ENCODE measurements at places on chromosomes 1 and 21.

DNA sequence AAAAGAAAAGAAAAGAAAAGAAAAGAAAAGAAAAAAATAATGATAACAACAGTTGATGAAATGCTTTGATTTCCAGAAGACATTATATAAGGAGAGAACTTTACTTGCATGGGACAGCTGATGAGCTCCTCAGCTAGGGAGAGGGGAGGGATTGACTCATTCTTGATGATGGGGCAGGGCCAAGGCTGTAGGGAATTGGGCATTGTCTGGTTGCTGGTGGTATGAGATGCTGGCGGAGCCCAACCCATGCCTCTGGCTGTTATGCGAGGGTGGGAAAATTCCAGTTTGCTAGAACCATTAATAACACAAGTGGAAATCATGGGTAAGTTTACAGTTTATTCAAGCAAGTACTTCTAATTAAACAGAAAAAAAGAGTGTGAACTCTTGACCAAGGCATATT, 36.0 kb upstream of the KIF26B start:
- no peak for DNase-seq

DNA sequence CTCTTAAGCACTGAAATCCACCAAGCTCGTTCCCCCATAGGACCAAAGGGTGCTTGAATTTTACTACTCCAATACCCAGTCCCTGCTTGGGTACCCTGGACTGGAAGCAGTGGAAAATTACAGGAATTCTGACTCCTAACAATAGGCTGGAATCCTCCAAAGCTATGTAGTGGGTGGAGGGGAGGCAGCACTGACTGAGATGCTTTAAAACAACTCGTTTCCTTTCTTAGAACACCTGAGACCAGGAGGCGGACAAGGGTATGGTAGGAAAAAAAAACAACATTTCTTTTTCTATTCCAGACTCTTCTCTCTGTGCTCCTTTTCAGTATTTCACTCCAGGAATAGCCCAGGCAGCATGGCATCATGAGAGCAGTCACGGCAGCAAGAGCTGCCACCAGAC, 2.3 kb downstream of the PEF1 start:
- no peak for DNase-seq

DNA sequence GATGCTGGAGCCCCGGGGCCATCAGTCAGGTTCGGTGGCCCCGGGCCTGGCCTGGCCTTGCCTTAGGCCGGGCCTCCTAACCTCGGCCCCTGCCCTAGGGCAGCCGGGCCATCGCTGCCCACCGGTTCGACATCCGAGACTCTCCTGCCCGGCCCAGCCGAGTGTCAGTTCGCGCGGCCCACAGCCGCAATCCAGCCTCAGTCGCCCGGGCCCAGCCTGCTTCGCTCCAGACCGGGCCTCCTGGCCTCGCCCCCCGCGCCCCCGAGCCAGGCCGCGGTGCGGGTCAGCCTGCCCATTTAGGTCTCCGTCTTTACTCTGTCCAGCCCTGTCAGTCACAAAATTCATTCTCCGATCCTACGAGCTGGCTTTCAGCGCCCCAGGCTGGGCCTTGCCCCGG, 777 bp downstream of the LRRC41 start:
- DNase-seq, result no peak

DNA sequence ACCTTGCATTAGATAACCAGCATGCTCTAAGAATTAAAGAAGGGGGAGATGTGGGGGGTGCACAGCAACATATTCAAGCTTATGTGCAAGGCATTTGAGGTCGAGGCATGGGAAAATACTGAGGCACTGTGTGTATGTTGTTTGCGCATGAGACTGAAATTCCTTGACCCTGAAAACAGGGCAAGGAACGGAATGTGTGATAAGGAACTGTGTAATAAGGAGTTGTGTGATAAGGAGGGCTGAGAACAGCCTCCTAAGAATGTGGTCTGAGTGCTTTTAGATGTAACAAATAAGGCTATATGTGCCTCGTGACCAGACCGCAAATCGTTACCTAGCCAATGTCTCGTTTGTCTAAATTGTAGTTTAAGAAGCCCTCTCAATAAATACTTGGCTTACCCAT, 26.5 kb upstream of the ITLN1 start:
- DNase-seq, result no peak

- no peak for DNase-seq
These were observed 46.0 kb downstream of the MPZL1 start for GRCh38 chr1:167767761-167768160.

DNA sequence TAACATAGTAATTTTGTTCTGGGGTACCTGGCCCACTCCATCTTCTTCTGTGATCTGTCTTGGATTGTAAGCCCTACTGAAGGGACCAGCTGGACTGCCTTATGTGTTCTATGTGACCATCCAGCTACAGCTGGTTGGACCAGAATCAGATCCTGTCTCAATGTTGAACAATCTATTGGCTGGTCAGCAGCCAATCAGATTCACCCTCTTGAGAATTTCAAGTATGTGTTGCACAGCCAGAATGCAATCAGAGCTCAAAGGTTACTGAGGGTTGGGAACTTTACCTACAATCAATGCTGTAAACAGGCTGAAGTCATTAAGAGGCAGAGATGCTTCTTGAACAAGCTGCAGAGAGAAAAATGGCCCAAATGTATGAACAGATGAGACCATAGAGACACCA, 61.9 kb downstream of the KCNC4 start:
- DNase-seq, result no peak

DNA sequence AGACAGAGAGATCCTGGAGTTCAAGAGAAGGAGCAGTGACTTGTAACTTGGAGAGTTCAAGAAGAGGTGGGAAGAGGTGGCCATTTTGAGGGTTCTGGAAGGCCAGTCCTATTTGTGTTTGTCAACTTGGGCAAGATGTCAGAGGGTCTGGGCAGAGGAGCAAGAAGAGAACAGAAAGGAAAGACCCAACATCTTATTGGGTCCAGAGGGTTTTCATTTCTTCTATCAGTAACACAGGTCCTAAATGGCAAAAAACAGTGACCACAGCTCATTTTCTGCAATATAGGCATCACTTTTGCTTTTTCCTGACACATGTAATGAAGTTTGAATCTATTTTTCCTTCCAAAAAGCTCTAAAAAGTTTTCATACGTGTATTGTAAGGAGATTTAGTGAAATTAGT, 38.3 kb upstream of the MAP10 start:
- no peak for DNase-seq

DNA sequence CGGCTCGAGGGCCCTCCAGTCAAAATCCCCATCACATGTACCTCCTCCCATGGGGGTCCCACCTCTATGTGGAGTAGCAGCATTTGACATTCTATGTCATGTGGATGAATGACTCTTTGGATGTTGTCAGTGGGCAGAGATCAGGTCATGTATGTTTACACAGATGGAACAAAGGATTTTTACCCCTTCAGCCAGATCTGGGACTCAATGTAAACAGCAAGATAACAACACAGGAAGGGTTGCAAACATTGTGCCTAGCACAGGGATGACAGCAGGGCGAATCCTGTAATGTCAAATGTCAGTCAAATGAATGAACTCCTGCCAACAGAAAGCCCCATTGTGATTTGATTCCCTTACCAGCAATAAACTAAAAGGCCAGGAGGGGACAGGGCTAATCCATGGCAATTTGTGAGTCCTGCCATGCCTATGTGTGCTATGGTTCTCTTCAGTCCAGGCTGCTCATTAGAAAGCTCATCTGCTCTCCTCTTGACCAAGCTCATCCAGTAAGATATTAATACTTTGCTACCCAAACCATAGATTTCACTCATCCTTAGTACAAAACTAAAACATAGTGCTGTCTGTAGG, 60.3 kb downstream of the PGBD5 start:
- DNase-seq, result no peak

- no peak for DNase-seq
These were observed 287.5 kb upstream of the DAB1 start for GRCh38 chr1:57711326-57711725.

GRCh38 chr21:39074508-39074907, 108.7 kb downstream of the PSMG1 start:
- DNase-seq, result no peak

- no peak for DNase-seq
These were observed 576 bp downstream of the ZFP69 start for GRCh38 chr1:40477678-40478053.

- peak; percentile 58 for DNase-seq
These were observed 4.9 kb downstream of the LY9 start for GRCh38 chr1:160800645-160801408.

GRCh38 chr1:34113362-34113761, 51.7 kb downstream of the CSMD2 start:
- DNase-seq, result no peak

DNA sequence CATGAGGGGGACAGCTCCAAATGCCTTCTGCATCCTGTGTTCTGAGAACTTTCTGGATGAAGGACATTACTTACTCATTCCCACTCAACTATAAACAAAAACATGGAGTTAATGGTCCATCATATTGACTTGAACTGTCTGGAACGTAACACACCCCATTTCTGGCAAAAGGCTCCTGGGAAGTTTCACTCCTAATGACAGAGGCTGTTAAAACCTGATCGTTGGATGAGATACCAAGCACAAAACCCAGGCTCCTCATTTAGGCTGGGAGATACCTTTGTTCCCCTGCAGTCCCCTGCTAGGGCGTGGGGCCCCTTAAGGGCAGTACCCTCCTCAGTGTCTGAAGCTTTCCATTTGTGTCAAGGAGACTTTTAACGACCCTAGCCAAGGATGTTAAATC, 78.9 kb downstream of the RHOU start:
- DNase-seq, result no peak

- no peak for DNase-seq
These were observed 87.3 kb downstream of the JAK1 start for GRCh38 chr1:64878931-64879611.

- no peak for DNase-seq
These were observed 345.8 kb downstream of the KIF26B start for GRCh38 chr1:245500546-245500945.

DNA sequence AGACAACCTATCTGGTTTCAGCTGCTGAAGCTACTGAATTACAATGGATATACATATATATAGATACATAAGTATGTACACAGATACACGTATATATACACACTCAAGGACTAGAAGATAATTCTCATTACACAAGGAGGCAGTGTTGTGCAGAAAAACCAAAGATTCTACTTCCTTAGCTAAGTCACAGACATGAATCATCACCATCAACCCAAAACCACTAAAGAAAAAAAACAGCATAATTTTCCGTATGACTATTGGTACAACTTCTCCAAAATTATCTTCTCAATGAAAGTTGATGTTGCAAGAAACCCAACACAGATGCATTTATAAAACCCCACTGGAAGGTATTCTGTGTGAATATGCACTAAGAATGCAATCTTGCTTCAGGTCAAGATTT, 36.8 kb upstream of the RPF1 start:
- peak; percentile 81 for DNase-seq

- DNase-seq, result no peak
These were observed 99.7 kb downstream of the GLIS1 start for GRCh38 chr1:53639251-53639763.

DNA sequence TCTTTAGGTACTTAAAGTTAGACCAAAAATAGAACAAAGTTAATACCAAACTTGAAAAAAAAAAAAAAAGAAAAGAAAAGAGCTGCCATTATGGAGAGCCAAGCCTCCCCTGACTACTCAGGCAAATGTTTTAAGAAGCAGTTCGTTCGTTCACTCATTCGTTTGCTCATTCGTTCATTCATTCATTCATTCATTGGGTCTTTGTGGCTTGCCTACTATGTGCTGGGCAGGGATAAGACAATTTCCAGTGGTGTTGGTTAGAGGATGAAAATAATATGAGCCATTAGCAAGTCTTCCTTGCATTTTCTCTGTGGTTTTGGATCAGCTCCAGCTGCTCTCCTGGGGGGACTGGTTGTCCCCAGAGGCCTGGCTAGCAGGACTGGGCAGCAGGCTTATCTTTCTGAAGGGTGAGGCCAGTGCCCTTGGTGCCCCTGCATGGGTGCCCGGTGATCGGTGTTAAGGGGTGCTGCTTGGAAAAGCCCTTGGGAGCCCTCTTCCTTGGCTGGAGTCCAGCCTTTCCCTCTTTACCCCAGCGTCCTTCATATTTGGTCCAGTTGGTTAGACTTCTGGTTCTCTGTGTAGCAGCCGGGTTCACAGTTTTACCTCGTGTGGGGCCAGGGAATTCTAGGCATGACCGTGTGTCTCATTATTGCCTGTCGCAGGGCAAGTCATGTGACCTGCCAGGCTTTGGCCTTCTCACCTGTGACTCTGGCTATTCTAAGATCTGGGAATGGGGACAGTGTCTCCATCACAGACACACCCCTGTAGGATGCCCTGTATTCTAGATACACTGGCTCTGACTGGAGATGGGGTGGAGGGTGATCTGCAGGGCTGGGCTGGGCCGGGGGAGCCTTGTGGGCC, 32.8 kb downstream of the LHX4 start:
- DNase-seq, result no peak

- DNase-seq, result no peak
These were observed 59.1 kb upstream of the GJA8 start for GRCh38 chr1:147843486-147843885.

- no peak for DNase-seq
These were observed 37.7 kb downstream of the PIK3C2B start for GRCh38 chr1:204456826-204457442.

- DNase-seq, result no peak
These were observed 1.5 kb downstream of the SPATA6 start for GRCh38 chr1:48470481-48470855.

DNA sequence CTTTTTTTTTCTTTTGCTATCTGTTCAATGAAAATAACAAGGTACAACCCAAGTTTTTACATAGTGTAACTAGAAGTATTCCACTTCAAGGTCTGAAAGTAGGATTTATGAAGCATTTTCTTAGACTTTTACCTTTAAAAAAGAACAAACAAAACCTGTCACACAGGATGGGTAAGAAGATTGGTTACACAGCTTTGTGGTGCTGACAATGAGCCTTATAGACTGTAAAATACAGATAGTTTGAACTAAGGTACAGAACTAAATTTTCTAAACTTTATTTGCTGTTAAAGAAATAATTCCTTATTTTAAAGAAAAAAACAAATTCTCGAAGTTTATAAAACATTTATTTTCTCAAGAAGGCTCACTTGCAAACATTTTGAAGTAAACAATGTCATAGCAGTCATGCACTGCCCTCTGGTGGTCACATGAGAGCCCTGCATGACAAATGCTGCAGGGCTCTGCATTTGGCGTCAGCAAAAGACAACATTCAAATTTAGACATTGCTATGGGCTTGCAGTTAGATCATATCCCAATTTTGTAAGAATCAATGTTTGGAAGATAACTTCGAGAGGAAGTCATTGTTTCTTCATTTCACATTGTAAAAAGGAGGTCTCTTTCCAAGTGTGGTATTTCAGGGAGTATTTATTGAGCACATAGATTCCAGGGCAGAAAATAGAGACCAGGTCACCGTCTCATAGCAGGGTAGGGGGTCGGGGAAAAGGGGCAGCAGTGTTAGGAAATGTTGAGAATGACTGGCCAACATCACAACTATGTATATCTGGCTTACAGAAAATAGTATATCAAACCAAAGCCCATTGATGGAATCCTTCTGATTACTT, 115.3 kb upstream of the FMN2 start:
- DNase-seq, result peak; percentile 55

DNA sequence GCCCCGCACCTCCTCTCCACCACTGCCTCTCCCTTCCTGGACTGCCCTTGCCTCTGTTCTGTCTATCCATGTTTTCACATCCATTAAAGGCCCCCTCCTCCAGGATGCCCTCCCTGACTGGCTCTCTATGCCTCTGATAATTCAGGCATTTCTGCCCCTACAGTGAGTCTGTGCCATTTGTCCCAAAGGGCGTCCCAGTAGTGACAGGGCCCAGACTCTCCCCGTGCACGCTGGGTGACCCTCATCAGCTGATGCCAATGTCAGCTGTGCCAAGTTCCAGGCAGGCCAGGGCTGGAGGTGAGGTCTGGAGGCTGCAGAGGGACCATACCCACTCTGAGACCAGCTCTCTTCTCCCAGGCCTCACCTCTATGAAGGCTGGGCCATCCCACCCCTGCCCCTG, 3.2 kb upstream of the PLEKHG5 start:
- DNase-seq, result no peak

GRCh38 chr1:203177036-203177405, 1.4 kb upstream of the MYBPH start:
- DNase-seq, result no peak
